Astrocyte of the spinal cord (primary cell): ENCODE measurements at places on chromosomes 7 and 10.

- no peak for DNase-seq
These were observed 520 bp downstream of the ELAPOR2 start for GRCh38 chr7:87058744-87059524.

DNA sequence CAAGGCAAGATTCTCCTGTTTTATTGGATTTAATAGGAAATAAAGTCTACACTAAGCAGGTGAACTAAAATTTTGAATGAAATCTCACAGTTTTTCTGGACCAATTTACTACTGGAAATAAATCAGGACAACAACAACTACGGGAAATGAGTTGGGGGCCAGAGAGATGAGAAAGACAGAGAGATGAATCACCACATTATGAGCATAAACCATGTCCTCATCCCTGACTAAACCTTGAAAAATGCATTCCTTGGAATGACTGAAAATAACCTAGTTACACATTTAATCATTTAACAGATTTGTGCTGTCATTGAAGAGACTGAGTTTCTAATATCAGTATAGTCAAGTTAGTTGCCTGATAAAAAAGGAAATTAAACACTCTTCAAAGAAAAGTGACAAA is 608.4 kb upstream of the KCND2 start:
- DNase-seq, result peak; percentile 77

DNA sequence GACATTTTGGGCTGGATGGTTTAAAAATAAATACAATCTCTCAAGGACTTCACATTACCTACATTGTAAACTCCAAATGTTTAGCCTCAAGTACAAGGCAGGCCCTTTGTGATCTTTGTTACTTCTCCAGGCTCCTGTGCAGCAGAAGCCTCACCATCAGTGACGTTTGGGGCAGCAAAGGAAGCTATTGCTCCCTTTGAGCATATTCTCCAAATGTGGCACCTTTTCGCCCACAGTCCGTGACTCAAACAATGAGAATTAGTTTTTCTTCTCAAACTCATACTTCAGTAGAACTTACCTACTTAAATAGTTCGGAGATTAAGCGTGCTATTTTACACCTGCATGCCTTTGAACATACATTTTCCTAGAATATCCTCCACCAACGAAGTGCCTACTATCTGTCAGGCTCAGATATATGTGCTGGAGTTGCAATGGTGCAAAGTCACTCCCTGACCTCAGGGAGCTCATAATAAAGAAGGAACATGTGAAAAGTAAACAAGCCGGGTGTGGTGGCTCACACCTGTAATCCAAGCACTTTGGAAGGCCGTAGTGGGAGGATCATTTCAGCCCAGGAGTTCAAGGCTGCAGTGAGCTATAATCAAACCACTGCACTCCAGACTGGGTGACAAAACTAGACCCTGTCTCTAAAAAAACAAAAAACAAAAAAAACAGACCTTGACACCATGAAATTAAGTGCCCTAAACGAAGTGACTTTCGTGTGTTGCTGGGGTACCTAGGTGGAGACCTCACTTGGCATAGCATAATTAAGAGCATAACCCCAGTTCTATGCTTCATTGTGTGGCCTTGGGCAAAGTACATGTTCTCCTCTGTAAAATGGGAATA is 1.2 kb upstream of the ABCF2 start:
- DNase-seq, result no peak

GRCh38 chr7:45007571-45008328 is 7.7 kb downstream of the CCM2 start:
- DNase-seq, result no peak

DNA sequence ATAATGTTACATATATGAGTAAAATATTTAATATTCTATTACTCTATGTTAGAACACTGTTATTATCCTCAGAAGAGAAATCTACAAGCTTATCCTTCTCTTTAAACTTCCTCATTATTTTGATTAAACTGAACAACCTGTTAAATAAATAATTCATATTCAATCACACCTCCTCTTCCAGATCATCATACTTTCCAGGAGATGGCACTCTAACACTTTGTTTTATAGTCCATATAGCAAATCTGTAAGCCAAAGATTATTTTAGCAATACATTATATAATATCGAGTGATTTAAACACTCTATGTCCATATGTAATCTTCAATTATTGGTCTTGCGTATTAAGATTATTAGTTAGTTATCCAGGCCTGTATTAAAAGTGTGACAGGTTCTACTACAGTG is 694.1 kb downstream of the ANKRD7 start:
- peak; percentile 33 for DNase-seq

GRCh38 chr7:42926204-42926603 is 5.8 kb downstream of the PSMA2 start:
- no peak for DNase-seq

DNA sequence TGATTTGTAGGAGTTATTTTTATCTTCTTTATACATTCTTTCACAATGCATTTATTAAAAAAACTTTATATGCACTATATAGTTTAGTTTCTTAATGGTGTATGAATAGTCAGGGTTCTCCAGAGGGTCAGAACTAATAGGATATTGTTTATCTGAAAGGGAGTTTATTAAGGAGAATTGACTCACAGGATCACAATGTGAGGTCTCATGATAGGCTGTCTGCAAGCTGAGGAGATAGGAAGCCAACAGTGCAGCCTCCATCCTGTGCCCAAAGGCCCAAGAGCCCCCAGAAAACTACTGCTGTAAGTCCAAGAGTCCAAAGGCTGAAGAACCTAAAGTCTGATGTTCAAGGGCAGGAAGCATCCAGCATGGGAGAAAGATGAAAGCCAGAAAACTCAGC is 192.8 kb upstream of the AHR start:
- no peak for DNase-seq

- peak; percentile 85 for DNase-seq
These were observed 8.0 kb upstream of the GRK5 start for GRCh38 chr10:119199231-119199992.

GRCh38 chr10:77943121-77943901 is 16.8 kb upstream of the DLG5 start:
- DNase-seq, result peak; percentile 73

GRCh38 chr10:10394933-10395658 is 622.6 kb upstream of the CELF2 start:
- DNase-seq, result peak; percentile 9

DNA sequence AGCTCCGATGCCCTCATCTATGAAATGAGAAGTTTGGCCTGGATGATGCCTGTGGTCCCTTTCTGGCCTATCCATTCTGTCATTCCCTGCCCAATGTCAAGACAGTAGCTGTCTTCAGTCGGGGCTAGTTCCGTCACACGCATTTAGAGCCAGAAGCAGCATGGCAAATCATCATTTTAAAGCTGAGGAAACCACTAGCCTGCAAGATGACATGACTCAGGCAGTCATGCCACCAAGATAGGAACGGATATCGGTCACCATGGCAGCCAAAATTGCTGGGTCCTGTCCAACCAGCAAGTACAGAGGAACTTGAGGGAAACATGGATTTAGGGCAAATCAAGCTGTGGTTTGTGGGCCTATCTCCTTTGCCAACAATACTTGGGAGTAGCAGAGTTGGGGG is 64.5 kb upstream of the MRLN start:
- DNase-seq, result peak; percentile 51

DNA sequence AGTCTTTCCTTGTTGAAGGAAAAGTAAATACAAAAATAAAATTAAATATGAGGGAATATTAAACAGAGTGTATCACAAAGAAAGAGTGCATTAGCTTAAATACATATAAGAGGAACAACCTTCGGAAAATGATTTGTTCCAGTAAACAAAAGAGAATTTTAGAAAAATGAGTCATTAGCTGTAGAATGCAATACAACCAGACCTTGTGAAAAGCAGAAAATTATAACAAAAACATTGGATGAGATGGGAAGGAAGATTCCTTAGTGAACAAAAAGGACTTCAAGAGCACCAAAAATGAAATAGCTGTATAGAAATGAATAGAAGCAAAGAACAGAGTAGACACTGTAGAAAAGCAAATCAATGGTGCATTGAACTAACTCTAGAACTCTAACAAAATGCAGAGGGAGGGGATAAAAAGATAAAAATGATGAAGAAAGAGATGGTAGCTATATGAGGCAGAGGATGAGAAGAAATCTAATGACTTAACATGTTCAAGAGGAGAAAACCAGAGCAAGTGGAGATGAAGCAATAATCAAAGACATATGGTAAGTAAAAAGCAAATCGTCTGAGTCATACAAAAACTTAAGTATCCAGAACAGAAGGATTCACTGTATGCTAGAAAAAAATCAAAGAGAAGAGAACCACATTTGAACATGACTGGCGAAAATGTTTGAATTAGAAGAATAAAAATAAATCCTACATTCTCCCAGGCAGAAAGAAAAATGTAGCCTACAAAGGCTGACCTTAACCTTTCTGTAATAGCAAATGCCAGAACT is 190.5 kb downstream of the TMEM26 start:
- peak; percentile 73 for DNase-seq

DNA sequence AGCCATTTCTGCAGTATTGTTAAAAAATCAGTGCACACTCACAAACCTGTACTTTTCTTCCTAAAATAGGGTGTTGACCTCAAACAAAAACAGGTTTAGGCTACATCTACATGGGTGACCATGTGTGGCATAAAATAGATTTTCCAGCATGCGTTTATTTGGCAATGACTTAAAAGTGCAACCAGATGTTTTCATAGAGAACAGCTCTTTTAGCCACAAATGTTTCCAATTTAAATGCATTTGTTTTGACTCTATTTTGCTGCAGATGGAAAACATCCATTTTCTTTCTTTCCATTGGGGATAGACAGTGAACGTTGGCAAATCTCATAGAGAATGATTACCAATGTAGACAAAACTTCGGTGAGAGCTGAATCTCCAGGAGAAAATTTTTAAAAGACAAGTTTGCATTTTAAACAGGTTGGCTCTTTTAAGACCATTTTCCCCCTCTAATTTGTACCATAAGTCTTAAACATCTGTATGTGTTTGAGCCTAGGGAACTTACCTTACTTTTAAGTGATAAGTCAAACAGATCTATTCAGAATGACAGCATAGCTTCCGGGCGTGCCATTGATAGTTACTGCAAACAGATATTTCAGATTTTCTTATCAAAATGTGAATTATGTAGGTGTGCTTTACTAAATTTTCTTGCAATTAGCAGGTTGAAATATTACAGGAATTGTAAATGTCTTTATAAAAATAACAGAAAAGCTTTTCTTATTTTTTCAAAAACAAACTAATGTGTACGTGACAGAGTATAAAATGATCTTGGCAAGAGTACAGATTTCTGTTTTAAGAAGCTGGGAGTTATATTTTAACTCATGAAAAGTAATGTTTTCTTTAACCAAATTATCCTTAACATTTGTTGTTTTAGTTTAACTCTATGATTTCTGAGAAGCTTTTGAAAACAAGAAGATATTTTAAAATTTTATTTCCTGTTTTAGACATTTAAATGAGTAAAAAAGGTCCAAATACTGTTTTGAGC is 144.9 kb downstream of the HGF start:
- DNase-seq, result no peak
